ENCODE measurements at places on chromosomes 7 and 10.

- DNase-seq: no peak
Measured at GRCh38 chr7:65953001-65953720, 28.9 kb downstream of the GUSB start.

DNA sequence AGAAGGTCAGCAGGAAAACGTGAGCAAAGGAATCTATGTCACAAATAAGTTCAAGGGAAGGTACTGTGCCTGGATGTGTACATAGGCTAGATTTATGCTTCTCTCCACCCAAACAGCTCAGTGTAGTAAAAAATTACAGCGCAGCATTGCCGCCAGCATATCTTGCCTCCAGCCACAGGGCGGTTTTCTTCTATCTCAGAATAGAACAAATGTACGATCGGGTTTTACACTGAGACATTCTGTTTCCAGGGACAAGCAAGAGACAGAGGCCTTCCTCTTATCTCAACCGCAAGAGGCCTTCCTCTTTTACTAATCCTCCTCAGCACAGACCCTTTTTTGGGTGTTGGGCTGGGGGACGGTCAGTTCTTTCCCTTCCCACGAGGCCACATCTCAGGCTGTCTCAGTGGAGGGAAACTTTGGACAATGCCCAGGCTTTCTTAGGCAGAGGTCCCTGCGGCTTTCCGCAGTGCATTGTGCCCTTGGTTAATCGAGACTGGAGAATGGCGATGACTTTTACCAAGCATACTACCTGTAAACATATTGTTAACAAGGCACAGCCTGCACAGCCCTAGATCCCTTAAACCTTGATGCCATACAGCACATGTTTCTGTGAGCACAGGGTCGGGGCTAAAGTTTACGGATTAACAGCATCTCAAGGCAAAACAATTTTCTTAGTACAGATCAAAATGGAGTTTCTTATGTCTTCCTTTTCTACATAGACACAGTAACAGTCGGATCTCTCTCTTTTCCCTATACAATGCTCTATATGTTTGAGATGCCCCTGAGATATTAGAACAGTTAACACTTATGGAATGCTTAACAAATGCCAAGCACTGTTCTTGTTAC is 11.6 kb upstream of the ABHD11 start:
- peak; percentile 78 for DNase-seq

DNA sequence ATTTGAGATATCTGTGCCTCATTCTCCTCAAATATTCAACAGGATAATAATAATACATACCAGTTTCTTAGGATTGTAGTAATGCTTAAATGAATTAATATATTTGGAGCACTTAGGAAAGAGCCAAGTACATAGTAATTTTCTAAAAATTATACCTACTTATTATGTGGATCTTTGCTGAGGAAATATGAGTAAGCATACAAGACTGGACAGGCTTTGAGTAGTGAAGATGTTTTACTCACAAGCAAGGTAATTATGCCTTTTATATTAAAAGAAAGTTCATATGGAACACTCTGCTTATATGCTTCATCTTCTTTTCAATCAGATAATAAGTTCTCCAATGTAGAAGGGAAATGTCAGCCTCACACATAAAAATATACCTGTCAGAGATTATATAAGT is 337.5 kb upstream of the KAT6B start:
- no peak for DNase-seq

DNA sequence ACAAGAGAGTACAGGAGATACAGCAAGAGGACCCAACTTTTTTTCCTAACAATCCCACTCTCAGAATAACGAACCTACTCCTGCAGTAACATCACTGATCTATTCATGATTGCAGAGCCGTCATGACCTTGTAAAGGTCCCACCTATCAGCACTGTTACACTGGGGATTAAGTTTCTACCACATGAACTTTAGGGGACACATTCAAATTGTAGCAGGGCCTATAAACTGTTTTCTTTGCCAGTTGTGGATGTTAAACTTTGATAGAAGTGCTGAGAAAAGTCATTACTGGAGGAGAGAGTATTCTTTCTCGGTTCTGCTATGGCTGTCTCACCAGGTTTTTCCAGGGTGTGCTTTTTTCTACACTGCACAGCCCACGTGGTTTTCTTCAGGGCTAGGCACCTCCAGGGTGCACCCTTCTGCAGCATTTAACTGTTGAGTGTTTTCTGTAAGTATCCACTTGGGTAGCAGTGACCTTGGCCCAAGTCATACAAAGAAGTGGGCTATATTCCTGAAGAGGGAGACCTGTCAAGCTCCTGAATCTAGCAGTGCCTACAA is 131.6 kb upstream of the AHR start:
- no peak for DNase-seq

DNA sequence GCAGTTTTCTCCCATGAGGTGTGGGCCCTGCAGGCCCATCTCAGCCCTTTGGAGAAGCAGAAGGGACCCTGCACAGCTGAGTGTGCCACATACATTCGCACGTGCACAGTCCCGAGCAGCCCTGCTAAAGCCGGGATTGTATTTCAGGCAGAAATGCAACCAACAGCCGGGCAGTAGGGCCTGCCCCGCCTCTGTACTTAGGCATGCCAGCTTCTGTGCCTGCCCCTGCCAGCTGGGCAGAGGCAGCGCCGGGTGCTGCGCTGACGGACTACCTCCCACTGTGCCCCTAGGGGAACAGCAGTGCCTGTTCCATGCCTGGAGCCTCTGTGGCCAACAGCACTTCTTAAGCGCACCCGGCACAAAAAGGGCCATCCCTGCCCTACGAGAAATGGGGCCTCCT is 170.3 kb downstream of the NEURL1 start:
- no peak for DNase-seq

GRCh38 chr7:141558544-141559183 is 7.5 kb downstream of the AGK start:
- DNase-seq: no peak

DNA sequence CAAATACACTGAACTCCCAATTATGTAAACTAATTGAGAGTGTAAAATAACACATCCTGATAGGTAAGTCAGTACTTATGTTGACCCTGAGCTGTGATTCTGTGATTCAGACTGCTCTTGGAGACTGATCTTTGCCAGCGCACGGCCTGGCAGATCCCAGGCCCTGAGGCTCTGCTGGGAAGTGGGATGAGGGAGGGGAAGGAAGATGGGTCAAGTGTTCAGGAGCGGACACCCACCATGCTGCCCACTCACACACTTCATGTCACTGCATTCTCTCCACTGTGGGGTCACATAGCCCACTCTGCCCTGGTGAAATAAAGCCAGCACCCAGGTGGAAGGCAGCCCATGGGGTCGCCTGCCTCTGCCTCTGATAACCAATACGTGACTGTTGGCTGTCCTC is 226.2 kb downstream of the TNS3 start:
- no peak for DNase-seq

- DNase-seq: no peak
Measured at GRCh38 chr7:45687721-45688120, 113.6 kb downstream of the ADCY1 start.

GRCh38 chr10:103901299-103901698 is 16.7 kb downstream of the STN1 start:
- no peak for DNase-seq

DNA sequence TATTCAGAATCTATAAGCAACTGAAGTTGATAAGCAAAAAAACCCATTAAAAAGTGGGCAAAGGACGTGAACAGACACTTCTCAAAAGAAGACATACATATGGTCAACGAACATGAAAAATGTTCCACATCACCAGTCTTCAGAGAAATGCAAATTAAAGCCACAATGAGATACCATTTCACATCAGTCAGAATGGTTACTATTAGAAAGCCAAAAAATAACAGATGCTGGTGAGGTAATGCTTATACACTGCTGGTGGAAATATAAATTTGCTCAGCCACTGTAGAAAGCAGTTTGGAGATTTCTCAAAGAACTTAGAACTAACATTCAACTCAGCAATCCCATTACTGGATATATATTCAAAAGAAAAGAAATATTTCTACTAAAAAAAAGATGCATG is 332.8 kb upstream of the PLXDC2 start:
- no peak for DNase-seq

DNA sequence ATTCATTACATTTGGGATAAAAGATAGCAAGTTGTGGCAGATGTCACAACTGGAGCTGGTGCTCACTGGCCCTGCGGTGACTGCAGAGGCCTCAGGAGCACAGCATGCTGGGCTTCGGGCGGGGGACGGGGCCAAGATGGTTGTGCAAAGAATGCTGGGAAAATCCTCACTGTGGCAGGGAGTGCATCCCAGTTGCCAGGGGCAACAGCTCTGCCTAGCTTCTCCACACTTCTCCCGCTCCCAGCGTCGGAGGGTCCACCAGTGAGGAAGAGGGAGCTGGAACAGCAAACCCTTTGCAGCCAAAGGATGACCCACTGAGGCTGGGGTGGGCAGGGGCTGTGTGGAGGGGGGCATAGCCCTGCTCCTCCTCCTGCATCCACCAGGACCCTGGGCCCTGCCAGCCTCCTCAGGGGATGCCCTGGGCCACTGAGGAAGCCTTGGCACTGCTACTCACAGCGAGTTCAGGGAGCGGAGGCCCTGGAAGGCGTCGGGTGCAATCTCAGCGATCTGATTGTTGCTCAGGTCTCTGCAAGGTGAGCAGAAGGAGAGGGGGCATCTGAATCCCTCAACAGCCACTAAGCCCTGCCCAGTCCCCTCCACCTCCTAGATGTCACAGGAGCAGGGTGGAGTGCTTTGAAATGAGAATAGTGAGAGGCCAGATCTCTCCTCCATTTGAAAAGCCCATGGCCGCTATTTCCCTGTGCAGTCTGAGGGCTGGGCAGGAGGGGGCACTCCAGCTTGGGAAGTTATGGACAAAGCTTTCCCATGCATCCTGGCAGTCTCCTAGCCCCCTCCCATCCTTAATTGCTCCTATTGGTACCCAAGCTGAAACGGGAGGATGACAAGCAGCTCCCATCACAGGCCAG is 126.5 kb downstream of the SLIT1 start:
- DNase-seq: no peak

- no peak for DNase-seq
Measured at GRCh38 chr7:13727279-13727678, 262.2 kb downstream of the ETV1 start.

- DNase-seq: no peak
Measured at GRCh38 chr10:4865945-4866661, 40.1 kb downstream of the AKR1E2 start.

DNA sequence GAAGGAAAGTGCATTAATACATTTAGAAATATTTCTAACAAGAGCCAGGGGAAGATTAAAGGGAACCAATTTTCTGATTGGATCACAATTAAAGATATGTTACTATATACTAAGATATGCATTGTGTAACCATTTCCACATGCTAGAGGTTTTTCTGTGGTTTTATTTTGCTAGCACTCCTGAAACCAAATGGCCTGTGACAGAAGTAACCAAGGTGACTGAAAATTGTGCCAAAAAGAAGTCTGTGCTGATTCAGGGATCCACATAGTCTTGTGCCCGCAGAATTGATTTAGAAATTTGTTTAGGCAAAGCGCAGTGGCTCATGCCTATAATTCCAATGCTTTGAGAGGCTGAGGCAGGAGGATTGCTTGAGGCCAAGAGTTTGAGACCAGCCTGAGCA is 1.8 kb downstream of the CC2D2B start:
- DNase-seq: no peak

- DNase-seq: no peak
Measured at GRCh38 chr7:120060875-120061274, 212.1 kb upstream of the KCND2 start.

GRCh38 chr7:155254018-155254417 is 43.7 kb upstream of the INSIG1 start:
- DNase-seq: no peak

DNA sequence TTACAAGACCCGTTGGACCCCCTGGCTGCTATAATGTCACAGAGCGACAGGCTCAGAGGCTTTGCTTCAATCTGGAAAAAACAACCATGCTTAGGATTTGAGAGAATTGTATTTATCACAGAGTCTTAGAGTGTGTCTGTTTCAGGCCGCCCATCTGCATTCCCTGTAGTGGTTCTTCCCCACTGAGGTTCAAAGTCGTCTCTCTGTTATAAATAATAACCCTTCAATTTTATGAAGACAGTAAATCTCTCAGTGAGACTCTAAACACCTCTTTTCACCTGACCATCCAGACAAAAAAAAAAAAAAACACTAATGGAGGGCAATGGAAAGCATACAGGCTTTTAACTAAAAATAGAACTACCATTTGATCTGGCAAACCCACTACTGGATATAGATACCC is 565.4 kb upstream of the AUTS2 start:
- DNase-seq: no peak

Measured in GDM1 (cell line).